CD4-positive, CD25-positive, alpha-beta regulatory T cell (primary cell): ENCODE measurements at places on chromosomes 1 and 21. TPM values are rescaled to one million over a fixed set of nuclear protein-coding genes. Genes with fewer than 3 reads are reported as not detected.

The PSRC1 gene
- polyA plus RNA-seq, result 0.18 TPM

The HNRNPCL4 gene
- polyA plus RNA-seq, result not detected

The CLEC20A gene
- not detected for polyA plus RNA-seq

The ATP1A2 gene
- not detected for polyA plus RNA-seq

The OLIG2 gene
- not detected for polyA plus RNA-seq

The HSD3B1 gene
- not detected for polyA plus RNA-seq

The PDIK1L gene
- 9.2 TPM for polyA plus RNA-seq

The RUNX3 gene
- 14.1 TPM for polyA plus RNA-seq

The DMRTA2 gene
- polyA plus RNA-seq, result not detected

The SLC25A24 gene
- polyA plus RNA-seq, result 26.7 TPM

The JTB gene
- polyA plus RNA-seq, result 378 TPM
